ENCODE measurements at places on chromosomes 5 and 9.

DNA sequence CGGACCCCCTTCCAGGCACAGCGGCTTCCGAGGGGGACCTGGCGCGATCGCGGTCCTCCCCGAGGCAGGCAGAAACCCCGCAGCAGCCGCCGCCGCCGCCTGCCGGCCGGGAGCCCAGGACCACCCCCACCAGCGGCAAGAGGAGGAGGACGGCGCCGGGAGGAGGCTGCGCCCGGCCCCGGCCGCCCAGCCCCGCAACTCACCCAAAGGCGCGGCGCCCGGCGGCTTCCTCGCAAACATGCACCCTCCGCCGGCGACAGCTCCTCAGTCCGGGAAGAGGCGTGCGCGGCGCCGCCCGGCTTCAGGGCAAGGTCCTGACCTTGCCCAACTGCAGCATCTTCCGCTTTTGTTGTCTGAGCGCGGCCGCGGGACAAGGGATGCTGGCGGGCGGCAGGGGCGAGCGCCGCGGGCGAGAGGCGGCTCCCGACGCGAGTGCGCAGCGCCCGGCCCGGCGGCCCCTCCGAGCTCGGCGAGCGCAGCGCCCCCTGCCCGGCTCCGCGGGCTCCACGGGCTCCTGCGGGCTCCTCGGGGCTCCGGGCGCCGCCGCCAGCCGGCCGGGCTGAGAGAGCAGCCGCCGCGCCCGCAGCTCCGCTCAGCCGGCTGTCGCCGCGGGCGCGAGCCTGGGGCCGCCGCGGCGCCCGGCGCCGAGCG, 507 bp downstream of the CTNND2 start:
- DNase-seq = peak; percentile 33

- no peak for DNase-seq
Measured at GRCh38 chr5:4911646-4912403, 228.3 kb upstream of the ADAMTS16 start.

DNA sequence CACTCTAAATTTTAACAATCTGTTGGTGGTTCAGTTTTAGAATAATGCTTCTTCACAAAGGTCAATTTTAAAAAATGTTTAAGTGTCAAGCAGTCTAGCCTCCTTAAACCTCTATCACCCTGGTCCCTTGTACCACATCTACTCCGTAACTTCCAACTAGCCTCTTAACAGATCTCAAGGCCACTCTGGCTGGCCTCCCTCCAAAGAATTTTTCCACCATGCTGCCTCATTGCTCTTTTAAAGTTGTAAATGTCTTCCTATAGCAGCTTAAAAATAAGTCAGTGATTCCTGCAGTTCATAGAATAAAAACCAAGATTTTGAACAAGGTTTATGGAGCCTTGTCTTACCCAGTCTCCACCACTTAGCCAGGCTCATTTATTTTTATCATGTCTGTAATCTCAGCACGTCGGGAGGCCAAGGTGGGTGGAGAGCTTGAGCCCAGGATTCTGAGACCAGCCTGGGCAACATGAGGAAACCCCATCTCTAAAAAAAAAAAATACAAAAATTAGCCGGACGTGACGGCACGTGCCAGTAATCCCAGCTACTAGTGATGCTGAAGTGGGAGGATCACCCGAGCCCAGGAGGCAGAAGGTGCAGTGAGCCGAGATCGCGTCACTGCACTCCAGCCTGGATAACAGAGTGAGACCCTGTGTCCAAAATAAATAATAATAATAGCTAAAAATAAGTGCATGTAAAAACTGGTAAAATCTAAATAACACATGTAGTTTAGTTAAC, 924.9 kb upstream of the DMAC1 start:
- no peak for DNase-seq

GRCh38 chr5:60943624-60944023, 1.2 kb downstream of the ERCC8 start:
- DNase-seq = no peak

DNA sequence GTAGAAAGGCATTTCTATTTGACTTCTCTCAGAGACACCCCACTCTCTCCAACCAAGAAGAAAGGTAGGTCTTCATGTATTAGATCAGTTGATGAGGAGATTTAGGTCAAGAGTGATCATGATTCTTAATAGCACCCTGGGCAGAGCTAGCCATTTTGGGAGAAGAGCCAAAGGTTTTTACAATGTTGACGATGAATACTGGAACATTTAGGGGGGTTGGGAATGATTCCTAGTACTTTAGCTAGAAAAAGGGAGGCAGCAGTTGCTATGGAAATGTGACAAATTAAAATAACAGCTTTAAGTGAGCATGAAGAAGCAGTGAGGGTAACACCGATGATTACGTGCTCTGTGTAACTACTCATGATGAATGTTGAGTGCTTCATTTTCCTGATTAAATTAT, 9.5 kb upstream of the RPS23 start:
- DNase-seq = no peak

- DNase-seq = no peak
Measured at GRCh38 chr5:111116550-111116949, 24.4 kb downstream of the WDR36 start.

- DNase-seq = no peak
Measured at GRCh38 chr5:131303537-131303936, 39.7 kb downstream of the CDC42SE2 start.

DNA sequence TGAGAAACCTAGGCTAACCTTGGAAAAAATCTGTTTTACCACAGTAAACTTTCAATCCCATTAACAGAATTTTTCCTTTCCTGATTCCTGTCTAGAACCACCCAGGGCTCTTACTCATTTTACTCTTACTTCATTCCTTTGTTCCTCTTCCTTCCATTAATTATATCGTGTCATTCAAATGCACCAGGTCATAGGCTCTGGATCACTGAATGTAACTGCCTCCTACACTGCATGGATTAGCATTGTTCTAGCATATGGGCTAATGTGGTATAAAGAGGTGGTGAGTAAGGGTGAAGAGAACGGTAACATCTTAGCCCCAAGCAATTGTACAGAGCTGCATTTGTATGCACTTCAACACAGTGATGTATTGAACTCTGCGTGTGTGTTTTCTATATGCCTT, 49.5 kb upstream of the SPINK5 start:
- no peak for DNase-seq

- DNase-seq = no peak
Measured at GRCh38 chr5:33230467-33231078, 210.2 kb upstream of the TARS1 start.

DNA sequence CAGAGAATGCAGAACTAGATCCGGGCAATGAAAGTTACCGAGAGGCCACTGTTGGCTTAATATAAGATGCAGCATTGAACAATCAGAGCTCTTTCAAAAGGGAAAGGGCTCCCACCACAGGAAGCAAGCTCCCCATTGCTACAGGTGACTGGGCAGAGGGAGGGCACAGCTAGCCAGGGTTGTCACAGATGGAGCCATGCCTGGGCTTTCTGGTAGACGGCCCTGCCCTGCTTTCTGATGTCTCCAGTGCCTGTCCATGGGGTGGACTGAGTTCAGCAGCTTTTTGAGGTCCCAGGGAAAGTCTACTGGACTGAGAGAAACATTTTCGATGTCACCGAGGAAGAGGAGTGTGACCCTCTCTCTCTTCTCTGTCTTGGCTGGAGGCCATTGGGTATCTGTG, 14.1 kb downstream of the RGS3 start:
- no peak for DNase-seq

DNA sequence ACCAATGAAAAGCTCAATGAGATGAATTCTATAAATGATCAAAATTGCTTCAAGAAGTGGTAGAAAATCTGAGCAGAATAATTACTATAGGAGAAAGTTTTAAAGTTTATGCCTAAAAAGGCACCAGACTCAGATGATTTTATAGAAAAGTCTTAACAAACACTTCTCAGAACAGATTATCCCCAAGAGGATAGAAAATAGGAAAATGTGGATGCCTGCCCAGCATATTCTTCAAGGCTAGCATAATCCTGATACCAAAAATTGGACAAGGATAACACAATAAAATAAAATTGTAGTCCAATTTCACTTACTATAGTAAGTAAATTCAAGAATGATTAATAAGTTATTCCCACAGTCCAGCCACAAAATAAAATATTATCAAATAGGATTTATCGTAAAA, 397.0 kb downstream of the NR2F1-AS1 start:
- no peak for DNase-seq

GRCh38 chr9:87684627-87685219, 41.2 kb upstream of the CTSL start:
- no peak for DNase-seq

DNA sequence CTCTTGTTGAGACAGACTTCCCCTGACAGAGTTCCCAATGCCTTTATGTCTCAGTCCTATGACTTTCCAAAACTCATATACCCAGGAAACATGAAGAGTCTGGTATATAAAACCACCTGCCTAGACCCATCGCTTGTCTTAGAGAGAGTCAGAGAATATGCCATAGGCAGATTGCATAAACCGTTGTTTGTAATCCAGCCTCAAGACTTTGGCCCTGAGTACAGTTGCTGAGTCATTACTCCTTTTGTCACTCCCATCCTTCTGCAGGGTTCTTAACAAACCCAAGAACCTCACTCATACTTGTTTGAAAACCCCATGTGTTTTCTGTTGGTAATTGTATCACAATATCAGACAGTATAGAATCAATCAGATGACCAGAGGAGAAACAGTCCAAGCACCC, 616.3 kb downstream of the SLCO4C1 start:
- no peak for DNase-seq
